H54 (cell line): ENCODE measurements at places on chromosomes 11 and 22.

GRCh38 chr22:50609599-50609998 is 9.0 kb downstream of the MAPK8IP2 start:
- no peak for DNase-seq

DNA sequence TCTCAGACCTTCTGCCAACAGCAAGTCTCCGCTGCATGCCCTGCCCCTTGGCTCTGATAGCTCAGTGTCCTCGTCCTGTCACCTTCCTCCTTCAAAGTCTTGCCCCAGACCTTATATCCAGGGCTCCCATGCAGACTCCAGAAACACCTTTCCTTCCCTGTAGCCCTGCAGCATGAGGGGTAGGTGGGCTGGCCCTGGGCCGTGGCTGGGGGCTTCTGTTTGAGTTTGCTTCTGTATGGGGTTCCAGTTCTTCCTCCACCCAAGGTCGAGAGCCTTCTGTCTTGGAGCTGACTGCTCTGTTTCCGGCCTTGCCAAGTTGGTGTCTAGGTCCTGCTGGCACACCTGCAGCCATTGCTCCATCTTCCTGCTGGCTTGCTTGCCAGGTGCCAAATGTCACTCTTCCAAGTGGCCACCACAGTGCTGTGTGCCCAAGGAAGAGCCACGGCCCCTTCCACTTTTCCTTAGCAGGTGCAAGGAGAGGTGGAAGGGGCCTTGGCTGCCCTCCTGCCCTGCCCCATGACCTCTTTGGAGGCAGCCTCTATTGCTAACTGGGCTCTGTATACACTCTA is 74.8 kb upstream of the NECTIN1 start:
- DNase-seq = no peak

DNA sequence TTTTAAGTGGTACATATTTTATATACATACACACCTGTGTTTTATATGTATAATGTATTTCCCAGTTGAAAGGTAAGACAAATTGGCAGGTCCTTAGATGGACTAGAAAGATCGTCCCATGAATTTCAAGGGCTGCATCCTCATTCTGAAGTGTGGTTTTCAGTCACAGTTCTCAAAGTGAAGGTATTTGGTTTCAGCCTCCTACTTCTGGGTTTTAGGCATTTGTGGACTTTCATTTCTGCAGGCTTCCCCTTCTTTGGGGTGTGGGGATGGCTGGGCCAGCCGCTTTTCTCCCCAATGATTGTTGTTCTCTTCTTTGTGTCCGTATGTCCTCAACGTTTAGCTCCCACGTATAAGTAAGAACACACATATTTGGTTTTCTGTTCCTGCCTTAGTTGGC is 10.0 kb downstream of the DCPS start:
- DNase-seq = no peak

GRCh38 chr11:45982656-45983470 is 60.4 kb downstream of the LARGE2 start:
- peak; percentile 58 for DNase-seq

DNA sequence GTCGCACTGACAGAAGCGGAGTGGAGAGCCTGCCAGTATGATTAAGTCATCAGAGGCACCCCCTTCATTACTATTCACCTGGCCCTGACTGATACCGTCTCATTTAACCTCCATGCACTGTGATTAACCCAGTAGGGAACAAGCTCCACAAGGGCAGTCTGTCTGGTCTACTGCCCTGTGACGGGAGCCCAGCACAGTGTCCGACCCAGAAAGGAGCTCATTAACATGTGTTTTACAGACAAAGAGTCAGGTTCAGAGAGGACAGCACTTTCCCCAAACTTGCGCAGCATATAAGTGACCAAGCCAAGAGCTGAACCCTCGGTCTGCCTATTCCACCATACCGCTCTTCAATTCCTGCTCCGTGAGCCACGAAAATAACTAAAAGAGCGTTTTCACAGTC is 129.5 kb downstream of the RRAS2 start:
- DNase-seq = no peak

DNA sequence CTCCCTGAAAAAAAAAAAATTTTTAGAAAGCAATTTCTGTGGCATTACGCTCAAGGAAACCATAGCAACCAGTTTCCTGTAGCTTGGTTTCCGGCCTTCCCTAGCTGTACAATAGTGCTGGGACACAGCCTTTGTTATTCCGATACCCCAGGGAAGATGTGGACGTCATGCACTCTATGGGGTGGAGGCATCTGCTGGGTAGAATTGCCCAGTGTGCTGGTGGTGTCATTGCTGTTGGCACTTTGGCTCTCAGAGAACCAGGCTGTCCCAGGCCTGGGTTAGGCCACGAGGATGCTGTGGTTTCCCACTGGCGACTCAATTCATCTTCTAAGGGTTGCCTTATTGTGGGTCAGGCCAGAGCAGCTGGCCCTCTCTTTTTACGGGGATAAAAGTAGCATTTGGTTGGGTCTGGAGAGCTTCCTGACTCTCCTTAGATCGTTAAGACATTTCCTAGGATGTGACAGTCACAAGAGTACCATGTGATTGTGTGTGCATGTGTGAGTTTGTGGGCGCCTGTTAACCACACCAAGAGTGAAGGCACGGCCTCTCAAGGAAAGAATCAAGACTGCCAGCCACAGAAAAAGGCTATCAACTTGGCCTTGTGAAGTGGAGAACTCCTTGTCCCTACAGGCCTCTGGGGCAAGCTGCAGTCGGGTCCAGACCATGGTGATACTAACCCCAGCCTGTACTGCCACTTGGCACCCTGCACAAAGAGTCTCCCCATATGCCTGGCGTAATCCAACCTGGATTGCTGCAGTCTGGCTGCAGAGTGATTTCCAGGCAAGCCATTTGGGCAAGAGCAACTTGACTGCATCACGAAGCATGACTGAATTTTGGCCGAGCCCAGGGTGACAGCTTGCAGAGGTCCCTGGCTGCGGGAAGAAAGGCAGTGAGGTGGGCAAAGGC is 35.9 kb upstream of the NAV2 start:
- no peak for DNase-seq

GRCh38 chr11:77215106-77215505 is 86.4 kb downstream of the GDPD4 start:
- no peak for DNase-seq

DNA sequence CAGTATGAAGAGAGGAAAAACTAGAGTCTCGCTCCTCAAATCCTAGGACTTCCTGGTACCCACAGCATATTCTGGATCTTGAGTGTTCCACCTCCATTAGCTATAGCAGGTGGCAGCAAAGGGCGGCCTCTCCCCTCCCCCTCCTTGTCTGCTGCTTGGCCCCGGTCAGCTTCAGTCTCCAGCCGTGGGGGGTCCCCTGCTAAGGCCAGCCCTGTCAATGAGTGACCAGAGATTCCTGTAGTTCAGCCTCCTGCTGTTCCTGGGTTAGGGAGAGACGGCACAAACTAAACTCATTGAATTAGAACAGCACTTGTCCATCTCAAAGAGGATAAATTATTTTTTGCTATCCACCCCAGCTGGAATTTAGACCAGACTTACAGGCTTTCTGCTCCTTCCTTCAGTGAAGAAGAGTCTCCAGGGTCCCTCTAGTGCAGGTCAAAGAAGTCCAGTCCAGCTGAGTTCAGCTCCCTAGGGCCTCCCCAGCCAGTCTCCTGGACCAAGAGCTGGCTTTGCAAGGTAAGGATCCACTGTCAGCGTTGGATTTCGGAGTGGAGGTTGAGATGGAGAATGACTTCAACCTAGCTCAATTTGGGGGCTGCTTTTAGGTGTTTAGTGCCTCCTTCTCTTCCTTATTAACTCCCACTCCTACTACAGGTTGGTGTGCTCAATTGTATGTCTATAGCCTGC is 1.1 kb upstream of the PHLDB1 start:
- DNase-seq = no peak

DNA sequence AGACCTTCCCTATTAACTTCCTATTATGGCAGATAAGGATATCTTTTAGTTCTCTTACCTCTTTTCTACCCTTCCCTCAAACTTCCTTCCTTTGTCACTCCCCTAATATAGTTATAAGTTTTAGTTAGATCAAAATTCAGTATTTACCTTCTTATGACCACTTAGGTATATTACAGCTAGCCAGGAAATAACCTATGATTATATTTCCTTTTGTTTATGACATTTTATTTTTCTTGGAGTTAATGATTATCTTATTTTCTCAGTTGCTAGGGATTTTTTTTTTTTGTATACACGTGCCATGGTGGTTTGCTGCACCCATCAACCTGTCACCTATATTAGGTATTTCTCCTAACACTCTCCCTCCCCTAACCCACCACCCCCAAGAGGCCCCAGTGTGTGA is 88.2 kb upstream of the ZBED5 start:
- no peak for DNase-seq

DNA sequence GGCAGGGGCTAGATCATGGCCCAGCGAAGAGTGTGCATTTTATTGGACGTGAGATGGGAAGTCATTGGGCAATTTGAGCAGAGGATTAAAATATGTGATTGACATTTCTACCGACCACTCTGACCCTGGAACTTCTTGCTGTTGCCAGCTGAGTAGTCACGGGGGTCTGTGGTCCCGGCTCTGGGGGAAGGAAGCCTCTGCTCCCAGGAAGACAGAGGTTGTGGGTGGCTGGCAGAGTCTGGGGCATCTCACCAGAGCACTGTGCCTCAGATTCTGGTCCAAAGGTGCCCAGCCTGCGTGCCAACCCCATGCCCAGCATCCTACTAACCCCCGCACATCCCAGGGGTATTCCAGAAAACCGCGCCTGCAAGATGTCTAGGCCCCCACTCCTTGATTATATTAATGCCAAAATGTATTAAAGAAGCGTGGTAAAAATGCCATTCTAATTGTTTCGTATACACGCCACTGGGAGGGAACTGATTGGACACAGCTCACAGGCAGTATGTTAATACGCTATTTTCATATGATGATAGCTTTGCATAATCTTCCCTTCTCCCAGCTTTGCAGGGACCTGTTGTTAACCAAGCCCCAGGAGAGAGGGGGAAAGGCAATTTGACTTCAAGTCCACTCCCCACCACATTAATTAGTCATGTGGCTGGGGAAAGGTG is 25.3 kb upstream of the LMO1 start:
- DNase-seq = no peak

DNA sequence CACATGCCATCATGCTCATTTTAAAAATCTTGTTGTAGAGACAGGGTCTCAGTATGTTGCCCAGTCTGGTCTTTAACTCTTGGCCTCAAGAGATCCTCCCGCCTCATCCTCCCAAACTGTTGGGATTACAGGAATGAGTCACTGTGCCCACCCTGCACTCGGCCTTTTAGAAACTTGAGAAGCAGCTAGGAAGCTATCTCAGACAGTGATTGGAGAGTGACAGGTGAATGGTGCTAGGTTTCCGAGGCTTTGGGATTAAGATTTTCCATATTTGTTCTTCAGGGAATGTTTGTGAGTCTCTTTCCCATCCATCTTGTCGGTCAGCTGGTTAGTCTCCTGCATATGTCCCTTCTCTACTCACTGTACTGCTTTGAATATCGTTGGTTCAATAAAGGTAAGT is 10.5 kb downstream of the EI24 start:
- DNase-seq = no peak

DNA sequence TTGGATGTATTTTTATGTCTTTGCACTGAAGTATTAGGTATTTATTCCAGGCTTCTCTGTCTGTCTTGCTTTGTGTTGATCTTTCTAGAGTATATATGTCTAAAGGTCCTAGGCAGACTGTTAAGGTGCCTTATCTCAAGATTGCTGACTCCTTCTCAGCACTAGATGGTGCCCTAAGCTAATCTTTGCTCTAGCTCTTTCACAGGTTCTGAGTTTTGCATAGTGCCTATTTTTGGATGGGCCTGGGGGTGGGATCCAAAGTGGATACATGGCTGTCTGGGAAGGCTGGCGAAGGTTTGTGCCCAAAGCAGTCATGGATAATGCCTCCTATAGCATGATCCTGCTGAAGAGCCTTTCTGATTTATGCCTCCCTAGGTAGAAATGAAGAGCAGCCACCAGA is 154.9 kb downstream of the TRPC6 start:
- DNase-seq = no peak

GRCh38 chr11:19849947-19850593 is 137.4 kb downstream of the NAV2 start:
- DNase-seq = no peak

- no peak for DNase-seq
Observed at GRCh38 chr11:13045734-13046133, 36.6 kb downstream of the RASSF10 start.

DNA sequence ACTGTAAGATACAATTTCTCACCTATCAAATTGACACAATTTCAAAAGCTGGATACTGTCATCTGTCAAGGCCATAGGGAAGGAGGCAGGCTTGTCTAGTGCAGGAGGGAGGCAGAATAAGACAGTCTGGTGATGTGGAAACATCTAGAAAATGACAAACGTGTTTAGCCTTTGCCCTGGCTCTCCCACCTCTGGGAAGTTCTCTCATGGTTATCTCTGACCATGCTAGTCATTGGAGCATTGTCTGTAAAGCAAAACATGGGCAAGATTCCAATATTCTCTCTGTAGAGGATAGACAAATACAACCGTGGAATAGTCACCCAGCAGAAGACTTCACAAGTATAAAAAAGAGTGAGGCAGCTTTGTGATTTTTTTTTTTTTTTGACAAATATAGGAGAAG is 9.1 kb upstream of the SERHL2 start:
- DNase-seq = no peak

GRCh38 chr11:100715165-100715761 is 28.2 kb downstream of the ARHGAP42 start:
- no peak for DNase-seq

- DNase-seq = no peak
Observed at GRCh38 chr11:64482588-64482987, 108.4 kb upstream of the SLC22A12 start.

GRCh38 chr22:30183271-30183670 is 63.3 kb downstream of the LIF start:
- no peak for DNase-seq

- DNase-seq = no peak
Observed at GRCh38 chr22:25816522-25817059, 74.6 kb downstream of the MYO18B start.

DNA sequence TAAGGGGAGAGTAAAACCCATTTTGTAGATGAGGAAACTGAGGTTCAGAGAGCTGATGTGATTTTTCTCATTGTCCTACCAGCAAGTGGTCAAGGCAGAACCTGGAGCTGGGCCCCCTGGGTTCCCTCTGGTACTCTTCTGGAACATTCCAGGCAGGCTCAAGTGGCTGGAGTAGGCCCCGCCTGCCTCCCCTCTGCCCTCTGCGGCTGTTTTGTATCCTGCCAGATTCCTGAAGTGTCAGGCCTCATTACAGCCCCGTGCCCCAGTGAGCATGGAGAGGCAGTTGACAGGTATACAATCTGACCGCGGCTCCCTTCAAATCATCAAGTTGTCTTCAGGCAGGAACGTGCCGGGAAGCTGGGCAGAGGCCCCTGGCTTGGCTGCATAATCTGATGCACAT is 94.6 kb upstream of the CD82 start:
- DNase-seq = no peak

DNA sequence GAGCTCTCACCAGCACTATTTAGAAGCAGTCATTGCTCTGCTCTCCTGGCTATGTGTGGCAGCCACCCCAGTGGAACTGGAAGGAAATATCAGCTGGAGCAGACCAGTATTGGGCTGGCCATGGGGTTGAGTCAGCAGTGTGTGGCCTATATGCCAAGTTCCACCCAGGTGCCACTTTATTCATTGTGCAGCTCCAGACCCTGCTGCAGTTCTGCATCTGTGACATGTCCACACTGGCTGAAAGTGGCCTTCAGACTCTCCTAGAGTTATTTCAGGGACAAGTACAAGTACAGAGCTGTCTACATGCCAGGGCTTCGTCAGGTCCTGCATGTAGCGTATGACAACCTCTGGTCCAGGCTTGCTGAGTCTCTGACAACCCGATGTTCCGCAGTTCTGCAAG is 55.2 kb downstream of the CABIN1 start:
- no peak for DNase-seq
